ENCODE measurements at places on chromosomes 5 and 9.

DNA sequence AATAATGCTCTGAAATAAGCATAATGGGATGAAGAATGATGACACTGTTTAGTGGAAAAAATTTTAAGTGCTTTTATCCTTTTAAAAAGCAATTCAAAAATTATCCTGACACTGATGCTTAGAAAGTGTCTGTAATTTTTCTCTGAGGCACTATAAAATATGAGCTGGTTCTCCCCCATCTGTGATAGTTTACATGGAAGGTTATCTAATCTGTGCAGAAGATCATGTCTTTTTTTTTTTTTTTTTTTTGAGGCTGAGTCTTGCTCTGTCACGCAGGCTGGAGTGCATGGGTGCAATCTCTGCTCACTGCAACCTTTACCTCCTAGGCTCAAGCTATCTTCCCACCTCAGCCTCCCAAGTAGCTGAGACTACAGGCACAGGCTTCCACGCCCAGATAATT lies 15.2 kb upstream of the TAF11L2 start:
- no peak for DNase-seq

GRCh38 chr9:71985297-71985911 lies 74.0 kb downstream of the C9orf85 start:
- no peak for DNase-seq

- DNase-seq: no peak
These were observed 137.2 kb downstream of the CAVIN4 start for GRCh38 chr9:100715100-100715380.

- no peak for DNase-seq
These were observed 152.2 kb downstream of the SNCAIP start for GRCh38 chr5:122464191-122464590.

DNA sequence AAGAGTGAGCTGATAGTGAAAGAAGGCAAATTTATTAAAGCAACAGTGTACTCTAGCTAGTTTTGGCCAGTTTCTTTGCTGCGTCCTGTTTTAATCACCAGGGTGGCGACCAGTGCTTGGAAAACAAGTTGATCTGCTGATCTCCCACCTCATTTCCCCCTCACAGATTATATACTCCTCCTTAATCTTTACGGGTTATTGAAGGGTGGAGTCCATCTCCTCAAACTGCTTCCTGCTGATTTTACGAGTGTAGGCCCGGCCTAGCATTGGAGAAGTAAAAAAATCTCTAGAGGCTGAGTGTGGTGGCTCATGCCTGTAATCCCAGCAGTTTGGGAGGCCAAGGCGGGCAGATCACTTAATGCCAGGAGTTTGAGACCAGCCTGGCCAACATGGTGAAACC lies 14.0 kb upstream of the CFAP95 start:
- no peak for DNase-seq

DNA sequence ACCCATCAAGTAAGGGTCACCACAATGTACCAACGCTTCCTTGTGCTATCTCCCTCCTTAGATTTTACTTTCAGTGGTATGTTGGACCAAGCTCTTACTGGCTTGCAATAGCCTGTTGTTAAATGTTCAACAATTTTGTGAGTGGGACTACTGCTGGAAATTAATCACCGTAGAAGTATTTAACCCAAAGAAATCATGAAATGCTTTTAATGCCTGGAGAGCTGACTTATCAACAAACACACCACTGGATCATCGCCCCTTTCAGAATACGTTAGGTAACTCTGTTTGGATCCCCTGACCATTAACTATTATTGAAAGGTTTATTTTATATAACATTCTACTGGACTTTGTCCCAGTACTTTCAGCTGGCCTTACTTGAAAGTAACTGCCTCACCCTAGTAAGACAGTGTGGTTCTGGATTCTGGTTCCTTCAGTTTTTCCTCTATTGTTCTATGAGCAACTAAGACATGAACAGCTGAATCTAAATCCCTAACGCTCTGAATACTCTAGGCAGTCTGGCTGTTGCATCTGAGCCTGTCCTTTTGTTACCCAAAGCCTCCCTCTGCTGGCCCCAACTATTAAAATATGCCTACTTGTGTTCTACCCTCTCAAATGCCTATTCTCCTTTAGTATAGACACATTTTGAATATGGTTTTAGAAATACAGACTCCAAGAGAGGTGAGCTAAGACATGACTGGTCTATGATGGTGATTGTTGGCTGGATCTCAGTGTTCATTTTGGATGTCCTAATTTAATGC lies 1203.4 kb upstream of the DMAC1 start:
- DNase-seq: no peak

GRCh38 chr9:91896513-91897121 lies 53.4 kb downstream of the ROR2 start:
- DNase-seq: no peak

DNA sequence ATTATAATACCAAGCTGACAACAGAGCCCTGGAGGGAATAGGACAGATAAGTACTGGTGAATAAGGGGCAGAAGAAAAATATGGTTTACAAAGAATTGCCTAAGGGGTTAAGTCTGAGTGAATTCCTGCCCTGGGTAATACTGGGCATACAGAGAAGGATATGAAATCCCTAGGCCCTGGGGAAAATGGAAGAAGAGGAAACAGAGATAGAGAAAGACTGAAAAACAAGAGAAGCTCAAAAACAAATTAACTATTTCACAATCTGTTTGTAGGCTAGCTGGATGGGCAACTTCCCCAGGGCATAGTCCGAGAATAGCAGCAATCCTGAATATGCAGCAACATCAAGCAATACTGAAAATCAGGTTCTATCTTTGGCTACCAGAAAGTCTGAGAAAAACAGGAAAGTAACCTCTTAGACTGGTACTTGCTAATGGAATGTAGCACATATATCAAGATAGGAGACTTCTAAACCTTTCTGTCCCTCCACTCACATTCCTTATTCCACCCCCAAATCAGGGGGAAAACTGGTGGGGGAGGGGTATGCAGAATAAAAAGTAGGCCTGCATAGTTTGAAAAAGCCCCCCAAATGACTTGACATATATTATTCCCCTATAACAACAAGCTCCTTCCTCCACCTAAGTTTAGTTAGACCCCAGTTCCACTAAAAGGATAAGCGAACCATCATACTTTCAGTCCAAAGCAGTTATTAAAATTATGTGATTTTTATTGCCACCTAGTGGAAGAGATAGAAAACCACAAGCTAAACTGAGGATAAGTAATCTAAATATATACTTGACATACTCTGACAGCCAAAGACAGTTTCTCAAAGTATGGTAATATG lies 20.6 kb downstream of the SLC38A9 start:
- DNase-seq: no peak

GRCh38 chr9:89706731-89707191 lies 101.9 kb downstream of the GADD45G start:
- DNase-seq: no peak

- DNase-seq: no peak
These were observed 424 bp downstream of the HAND1 start for GRCh38 chr5:154477382-154478223.

DNA sequence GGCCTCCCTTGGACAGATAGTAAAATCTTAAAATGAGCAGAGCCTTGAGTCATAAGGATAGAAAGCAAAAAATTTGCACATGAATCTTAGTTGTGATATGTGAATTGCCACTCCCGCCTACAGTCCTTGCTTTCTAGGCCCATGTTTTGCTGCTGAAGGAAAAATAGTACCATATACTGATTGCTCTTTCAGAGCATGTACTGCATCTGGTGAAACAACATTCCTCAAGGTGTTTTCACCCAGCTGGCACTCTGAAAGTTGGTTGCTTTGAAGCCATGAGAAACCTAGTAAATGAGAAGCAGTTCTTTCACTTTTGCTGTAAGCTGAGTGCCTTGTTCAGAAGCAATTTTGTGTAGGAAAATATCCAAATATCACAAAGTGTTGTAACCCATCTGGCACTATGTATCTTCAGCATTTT lies 10.3 kb downstream of the CDC37L1 start:
- no peak for DNase-seq

DNA sequence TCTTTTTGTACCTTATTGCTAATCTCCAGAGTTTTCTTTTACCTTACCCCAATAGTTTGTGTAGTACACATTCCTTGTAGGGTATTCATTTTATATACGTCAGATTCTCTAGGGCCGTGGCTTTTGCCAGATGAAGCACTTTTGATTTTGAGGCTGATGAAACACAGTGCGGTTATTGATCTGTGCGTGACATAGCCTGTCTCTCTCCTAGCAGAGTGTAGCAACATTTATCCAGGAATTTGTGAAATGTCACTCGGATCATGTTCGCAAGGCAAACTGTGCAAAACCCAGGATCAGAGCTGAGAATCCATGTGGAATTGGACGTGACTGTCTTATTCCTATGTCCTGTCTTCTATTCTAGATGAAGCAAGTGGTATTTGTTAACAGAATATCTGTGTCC lies 142.0 kb upstream of the SH3GL2 start:
- DNase-seq: no peak

All from stimulated activated CD4-positive, alpha-beta T cell treated with anti-CD3 and anti-CD28 coated beads, Interleukin-1b, Interleukin-23, amount 100 ng/mL, for 1 hour (primary cell).